ENCODE measurements at places on chromosomes 12 and 14.

DNA sequence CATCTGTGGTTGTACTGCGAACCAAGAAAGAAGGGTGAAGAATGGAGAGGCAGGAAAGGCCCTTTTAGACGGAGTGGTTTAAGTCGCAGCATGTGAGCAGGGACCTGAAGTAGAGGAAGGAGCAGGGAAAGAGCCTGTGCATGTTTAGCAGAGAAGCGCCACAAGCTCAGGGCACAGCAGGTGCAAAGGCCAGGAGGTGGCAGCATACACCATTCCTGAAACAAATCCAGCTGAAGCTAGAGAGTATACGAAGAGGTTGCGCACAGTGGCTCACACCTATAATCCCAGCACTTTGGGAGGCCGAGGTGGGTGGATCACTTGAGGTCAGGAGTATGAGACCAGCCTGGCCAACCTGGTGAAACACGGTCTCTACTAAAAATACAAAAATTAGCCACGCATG, 49.9 kb downstream of the HELB start:
- DNase-seq, result peak; percentile 72

GRCh38 chr12:13288937-13289652, 92.6 kb downstream of the EMP1 start:
- DNase-seq, result no peak

DNA sequence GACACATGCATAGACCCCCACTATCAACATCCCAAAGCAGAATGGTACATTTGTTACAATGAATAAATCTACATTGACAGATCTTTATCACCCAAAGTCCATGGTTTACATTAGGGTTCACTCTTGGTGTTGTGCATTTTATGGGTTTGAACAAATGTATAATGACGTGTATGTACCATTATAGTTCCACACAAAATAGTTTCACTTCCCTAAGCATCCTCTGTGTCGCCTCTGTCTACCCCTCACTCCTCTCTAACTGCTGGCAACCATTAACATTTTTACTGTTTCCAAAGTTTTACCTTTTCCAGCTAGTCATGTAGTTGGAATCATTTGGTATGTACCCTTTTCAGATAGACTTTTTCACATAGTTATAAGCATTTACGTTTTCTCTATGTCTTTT, 69.5 kb upstream of the LMO3 start:
- DNase-seq, result no peak

GRCh38 chr14:99590746-99591555, 13.1 kb downstream of the CCDC85C start:
- DNase-seq, result no peak

- no peak for DNase-seq
Observed at GRCh38 chr12:31393004-31393550, 67.1 kb upstream of the SINHCAF start.

GRCh38 chr12:1083889-1084262, 92.9 kb downstream of the ERC1 start:
- no peak for DNase-seq

GRCh38 chr12:49664591-49665239, 41.4 kb downstream of the PRPF40B start:
- DNase-seq, result no peak

- DNase-seq, result no peak
Observed at GRCh38 chr12:67357376-67358125, 88.4 kb downstream of the CAND1 start.

DNA sequence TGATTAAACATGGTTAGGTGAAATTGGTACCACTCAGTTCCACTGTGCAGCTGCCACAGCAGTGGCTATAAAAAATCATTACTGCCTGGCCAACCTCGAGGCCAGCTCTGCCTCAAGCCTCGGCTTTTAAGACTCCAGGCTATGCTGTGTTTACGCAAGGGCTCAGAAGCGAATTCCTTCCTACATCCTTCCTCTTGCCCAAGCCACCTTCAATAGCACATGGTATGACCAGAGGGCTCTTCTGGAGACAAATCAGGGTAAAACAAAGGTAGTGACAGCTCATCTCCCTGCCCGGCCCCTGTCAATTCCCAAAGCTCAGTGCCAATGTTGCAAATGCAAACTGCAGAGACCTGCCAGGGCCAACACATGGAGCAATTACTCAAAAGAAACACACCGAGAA, 31.9 kb downstream of the NUAK1 start:
- no peak for DNase-seq

DNA sequence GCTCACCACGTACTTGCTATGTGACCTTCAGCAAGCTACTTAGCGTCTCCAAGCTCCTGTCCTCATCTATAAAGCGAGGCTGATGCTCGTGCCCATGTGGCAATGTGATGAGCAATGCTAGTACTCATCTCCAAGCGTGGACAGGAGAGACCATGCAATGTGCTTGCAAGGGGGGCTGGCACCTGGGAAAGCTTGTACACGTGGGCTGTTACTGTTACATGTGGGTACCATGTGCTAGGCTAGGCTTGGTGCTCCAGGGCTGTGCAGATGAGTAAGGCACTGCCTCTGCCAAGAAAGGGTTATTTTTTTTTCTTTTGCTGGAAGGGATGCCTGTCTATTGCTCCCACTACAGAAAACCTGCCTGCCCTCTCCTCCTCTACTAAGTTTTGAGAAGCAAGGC, 46.6 kb downstream of the TSPAN11 start:
- DNase-seq, result no peak

DNA sequence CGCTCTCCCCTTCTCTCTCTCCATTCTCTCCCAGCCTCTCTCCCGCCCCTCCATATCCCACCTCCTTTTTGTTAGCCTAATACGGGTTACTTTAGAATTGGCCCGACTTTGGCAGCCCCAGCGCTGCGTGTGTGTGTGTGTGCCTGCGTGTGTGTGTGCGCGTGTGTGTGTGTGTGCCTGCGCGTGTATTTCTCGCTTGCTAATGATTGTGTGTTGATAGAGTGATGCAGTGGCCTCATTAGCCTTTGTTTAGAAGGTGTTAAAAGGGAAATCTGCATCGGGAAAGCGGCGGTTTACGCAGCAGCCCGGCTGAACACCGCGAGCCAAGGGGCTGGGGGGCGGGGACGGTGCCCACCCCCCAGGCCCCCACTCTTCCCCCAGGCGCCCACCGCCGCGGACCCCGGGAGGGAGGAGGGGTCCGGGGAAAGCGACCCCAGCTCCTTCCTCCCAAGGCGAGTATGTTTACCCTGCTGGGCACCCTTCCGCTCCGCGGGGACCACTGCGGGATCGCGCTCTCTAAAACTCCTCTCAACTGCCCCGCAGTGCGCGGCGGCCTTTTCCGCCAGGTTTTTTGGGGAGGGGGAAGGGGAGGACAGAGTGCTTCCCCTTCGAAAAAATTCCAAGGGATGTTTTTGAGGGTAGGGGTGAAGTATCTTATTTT, 6.8 kb upstream of the LHX5 start:
- DNase-seq, result peak; percentile 60

GRCh38 chr12:96861656-96862055, 45.4 kb upstream of the NEDD1 start:
- no peak for DNase-seq

DNA sequence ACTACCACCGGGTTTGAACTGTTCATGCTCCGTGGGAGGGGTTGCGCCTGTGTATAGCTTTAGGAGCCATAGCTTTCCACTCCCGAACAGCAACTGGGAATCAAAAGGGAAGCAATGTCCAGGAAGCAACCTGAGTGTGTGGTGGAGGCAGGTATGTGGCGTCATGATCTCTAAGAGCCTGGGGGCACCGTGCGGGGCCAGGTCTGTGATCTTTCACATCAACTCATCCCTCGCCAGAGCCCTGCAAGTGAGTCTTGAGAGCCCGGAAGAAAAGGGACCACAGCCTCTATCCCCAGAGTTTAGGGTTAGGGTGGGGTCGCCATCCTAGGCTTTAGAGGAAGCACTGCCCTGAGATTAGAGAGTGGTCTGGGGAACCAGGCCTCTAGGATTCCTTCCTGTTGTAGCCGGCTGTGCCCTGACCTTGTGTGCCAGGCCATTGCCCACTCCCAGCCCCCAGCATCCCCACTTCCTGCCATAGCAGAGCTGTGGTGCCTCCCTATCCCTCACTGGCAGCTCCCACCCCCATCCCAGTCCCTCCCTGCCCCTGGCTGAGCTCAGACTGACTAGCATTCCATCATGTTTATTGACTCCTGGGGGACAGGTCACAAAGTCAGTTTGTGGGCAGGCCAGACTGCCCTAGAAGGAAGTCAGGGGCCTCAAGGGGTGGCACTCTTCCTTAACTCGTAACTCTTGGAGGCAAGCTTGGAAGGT, 745 bp upstream of the ADCY4 start:
- no peak for DNase-seq

- no peak for DNase-seq
Observed at GRCh38 chr12:5873281-5873919, 71.7 kb downstream of the ANO2 start.

DNA sequence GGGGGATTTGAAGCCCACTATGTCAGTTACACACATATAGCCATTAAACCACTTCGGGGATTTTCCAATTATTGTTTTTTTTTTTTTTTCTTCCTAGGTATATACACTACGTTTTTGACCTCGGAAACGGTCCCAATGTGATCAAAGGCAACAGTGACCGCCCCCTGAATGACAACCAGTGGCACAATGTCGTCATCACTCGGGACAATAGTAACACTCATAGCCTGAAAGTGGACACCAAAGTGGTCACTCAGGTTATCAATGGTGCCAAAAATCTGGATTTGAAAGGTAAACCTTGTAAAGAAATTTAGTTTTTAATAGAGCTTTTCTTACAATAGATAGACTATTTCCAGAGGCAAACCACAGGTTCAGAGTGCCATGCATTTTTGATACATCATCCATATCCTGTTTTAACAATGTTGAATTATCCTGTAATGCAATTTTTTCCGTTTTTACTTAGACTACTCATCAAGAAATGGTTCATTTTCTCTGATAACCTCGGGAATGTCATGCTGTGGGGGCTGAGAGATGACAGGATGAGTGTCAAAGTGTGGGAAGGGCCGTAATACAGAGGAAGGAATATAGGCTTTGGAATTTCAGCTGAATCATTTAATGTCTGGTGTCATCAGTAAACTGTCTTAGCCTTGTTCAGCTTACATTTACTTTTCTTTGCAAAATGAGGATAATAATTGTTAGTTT, 797.1 kb downstream of the NRXN3 start:
- no peak for DNase-seq

DNA sequence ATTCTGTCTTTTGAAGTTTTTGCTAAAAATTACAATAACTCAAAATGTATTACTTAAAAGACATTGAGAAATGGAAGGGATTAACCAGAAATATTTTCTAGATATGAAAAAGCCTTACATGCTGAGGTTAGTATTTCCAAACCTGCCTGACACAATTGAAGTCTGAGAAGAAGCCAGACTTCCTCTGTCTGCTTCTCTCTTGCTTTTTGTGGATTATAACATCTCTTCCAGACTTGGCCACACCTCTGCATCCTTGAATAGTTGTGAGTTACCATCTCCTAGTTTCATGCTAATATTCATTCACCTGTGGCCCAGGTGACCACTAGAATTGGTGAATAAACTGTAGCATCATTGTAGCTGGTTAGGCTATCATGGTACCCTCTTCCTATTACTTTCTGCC, 497.6 kb downstream of the SLC16A7 start:
- no peak for DNase-seq

DNA sequence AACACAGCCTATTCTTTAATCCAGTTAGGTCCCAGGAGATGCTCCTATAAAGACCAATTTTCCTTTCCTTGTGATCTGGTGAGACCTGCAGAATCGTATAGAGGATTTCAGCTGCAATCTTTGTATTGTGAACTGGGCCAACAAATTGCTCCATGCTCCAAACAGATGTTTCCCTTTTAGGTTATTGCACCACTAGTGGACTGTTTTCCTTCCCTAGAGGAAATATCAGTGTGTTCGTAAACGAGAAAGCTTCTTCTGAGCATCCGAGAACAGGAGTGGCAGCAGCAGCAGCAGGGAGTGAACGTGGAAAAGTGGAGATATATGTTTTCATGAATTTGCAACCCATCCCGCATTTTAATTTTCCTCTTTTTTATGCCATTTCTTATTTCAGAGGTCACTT, 344.1 kb upstream of the PDE3A start:
- DNase-seq, result no peak

GRCh38 chr14:89730687-89731086, 223.8 kb downstream of the EFCAB11 start:
- no peak for DNase-seq

DNA sequence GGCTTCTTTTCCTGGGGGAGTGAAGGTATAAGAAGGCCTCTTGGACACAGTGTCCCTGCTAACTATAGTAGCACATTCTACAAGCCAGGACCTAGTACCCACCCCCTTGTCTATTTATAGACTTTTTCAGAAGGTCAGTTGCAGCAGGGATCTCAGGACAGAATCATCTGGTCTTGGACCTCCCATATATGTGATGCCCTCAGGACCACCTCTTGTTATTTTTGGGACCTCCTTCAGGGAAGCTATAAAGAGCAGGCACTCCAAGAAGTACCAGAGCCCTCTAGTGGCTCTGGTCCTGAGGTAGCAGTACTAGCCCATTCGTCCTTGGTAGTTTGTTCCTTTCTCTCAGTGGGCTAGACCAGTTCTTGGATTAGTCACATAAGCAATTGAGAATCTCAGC, 4.3 kb downstream of the COQ10A start:
- DNase-seq, result no peak

GRCh38 chr14:94278731-94279130, 14.3 kb downstream of the SERPINA10 start:
- DNase-seq, result no peak

GRCh38 chr14:88975043-88975830, 150.8 kb downstream of the TTC8 start:
- no peak for DNase-seq

- no peak for DNase-seq
Observed at GRCh38 chr12:117052386-117053049, 46.7 kb downstream of the TESC start.

GRCh38 chr14:56892959-56893358, 82.7 kb upstream of the OTX2 start:
- no peak for DNase-seq

DNA sequence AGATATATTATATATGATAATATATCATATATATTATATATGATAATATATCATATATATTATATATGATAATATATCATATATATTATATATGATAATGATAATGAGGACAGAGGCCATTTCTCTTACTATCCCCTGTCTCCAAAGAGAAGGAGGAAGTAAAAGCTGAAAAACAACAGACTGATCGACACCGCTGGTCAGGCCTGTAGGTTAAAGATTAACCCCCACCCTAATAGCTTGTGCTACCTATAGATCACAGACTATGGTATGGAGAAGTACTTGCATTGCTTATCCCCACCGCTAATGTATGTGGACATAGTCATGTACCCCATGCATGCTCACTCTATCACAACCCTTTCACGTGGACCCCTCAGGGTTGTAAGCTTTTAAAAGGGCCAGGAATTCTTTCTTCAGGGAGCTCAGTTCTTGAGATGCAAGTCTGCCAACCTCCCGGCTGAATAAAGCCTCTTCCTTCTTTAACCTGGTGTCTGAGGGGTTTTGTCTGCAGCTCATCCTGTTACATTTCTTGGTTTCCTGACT, 786.1 kb upstream of the TMEM132C start:
- DNase-seq, result no peak

- no peak for DNase-seq
Observed at GRCh38 chr14:69553252-69553651, 21.4 kb downstream of the CCDC177 start.

Data from ecto neural progenitor cell (in vitro differentiated cells).